ENCODE measurements at places on chromosomes 4 and X.

DNA sequence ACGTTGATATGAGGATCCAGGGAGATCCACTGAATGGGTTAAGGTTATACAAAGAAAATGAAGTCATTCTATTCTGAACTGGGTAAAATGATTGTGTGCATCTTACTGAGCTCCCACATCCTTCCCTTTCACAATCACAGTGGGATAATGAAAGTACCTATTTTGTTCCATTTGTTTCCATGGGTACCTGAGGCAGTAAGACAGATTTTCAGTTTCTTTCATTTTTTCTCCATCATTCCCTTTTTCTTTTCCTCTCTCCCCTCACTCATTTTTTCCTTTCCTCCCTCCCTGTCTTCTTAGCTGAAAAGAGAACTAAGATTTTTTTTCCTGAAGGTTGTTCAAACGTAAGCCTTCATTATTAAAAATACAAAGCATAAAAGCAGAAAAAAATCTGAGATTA, 4.6 kb downstream of the GRIA2 start:
- DNase-seq, result no peak

- DNase-seq, result no peak
These were observed 80.1 kb upstream of the STIM2 start for GRCh38 chr4:26780539-26780938.

- DNase-seq, result no peak
These were observed 191.4 kb downstream of the SPRY1 start for GRCh38 chr4:123587983-123588494.

DNA sequence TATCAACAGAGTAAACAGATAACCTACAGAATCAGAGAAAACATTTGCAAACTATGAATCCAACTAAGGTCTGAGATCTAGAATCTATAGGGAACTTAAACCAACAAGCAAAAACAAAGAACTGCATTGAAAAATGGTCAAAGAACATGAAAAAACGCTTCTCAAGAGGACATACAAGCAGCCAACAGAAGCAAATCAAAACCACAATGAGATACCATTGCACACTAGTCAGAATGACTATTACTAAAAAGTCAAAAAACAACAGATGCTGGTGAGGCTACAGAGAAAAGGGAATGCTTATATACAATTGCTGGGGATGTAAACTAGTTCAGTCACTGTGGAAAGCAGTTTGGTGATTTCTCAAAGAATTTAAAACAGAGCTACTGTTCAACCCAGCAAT, 255.7 kb downstream of the TMEM47 start:
- no peak for DNase-seq

- DNase-seq, result no peak
These were observed 69.9 kb downstream of the CHIC2 start for GRCh38 chr4:53994382-53995102.

DNA sequence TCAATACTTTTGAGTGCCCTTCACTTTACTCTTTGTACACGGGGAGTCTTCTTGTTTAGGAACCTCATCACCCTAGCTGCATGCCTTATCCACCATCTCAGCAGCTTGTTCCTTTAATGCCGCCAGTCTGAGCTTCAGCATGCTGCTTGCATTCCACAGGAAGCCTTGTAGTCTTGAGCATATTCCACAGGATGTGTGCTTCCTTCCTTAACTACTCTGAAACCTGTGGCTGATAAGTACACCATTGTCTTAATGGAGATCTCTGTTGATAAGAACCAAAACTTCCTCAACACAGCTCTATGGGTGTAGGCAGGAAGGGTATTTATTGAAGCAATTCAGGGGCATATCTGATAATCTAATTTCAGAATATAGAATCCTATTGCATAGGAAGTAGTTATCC, 24.4 kb upstream of the CCNI start:
- DNase-seq, result no peak

- no peak for DNase-seq
These were observed 27.9 kb downstream of the SLAIN2 start for GRCh38 chr4:48369248-48369647.

DNA sequence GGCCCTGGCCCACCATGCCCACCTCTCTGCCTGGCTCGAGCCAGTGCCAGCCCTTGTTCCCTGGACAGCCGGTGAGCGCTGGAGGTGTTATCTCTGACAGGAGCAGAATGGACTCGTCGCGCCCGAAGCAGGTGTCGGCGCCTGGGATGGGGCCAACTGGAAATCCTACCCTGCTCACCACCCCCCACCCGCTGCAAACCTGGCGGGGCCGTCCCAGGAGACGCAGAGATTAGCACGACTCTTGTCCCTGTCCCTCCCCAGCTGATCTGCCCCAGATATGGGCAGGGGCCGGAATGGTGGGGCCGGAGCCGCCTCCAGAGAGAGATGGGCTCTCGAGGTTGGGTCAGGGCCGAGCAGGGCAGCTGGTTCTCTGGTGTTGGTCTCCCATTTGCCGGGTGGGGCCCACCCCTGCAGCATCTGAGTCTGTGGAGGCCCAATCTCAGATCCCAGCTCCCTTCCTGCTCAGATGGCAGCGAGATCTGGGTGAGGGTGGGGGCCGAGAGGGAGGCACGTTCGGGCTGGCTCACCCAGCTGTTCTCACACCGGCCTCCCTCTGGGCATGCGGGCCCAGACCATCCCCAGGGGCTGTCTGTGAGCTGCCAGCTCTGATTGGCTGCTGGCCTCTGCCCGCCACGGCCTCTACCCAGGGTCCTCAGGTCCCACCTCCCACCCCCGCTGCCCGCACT, 20.1 kb upstream of the FGFR3 start:
- DNase-seq, result no peak

DNA sequence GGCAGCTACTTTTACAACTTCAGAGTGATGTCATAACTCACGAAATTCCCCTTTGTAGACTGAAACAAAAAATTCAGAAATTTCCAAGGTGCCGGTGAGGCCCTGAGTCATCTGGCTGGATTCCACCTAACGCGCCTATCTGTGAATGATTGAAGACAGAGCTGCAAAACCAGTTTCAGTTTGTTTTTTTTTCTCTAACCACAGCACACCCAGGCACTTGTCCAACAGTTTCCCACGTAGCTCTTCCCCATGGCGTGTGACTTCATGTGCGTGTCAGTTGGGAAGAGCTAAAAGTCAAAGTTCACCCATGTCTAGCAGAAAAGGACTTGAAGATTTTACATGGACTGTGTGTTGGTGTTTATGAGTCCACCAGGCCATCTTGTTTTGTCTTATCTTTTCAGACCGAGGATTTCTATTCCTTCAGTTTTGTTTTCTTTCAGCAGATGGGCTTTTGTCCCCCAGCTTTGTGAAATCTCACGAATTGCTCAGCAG, 16.4 kb downstream of the TCEANC start:
- no peak for DNase-seq

DNA sequence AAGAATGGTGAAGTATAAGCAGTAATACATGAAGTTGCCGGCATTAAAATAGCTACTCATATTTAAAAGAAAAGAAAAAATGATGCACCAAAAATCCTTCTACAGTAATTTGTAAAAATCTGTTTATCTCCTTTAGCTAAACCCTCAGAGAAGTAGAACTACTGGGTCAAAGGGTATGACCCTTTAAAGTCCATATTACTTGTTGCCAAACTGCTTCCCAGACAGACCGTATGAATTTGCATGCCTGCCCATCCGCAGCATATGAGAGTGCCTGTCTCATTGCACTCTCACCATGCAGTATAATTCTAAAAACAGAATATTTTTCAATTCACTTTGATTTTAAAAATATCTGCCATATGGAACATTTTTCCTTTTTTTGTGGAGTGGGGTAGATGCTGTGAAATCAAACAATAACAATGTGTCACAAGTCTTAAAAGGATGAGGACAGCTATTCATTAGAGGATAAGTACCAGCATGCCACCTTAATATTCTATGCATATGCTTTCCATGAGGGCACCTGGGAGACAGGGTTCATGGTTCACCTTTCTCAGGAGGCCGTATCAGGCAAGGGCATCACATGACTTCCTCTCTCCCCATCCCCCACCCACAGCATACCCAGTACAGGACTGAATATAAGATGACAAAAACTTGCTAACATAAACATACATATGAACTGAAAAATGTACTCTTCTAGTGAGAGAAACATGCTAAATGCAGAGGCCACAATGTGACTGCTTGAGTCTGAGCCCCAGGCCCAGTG, 17.8 kb downstream of the ZDHHC9 start:
- no peak for DNase-seq

GRCh38 chrX:24099394-24099793, 44.6 kb downstream of the EIF2S3 start:
- no peak for DNase-seq

GRCh38 chr4:46389301-46389775, 590 bp downstream of the GABRA2 start:
- no peak for DNase-seq

DNA sequence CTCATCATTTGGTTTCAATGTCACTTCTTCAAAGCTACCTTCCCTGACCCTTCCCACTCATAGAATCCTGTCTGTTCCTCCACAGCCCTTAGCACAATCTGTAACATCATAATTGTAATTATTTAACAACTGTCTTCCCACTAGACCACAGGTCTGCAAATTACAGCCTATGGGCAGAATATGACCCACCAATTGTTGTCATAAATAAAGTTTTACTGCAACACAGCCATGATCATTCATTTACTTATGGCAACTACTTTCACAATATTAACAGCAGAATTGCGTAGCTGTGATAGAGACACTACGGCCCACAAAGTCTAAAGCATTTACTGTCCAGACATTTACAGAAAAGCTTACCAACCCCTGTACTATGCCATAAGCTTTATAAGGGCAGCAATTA, 15.9 kb downstream of the USP46 start:
- DNase-seq, result no peak

- DNase-seq, result no peak
These were observed 246.8 kb downstream of the SNCA start for GRCh38 chr4:89590128-89590527.

DNA sequence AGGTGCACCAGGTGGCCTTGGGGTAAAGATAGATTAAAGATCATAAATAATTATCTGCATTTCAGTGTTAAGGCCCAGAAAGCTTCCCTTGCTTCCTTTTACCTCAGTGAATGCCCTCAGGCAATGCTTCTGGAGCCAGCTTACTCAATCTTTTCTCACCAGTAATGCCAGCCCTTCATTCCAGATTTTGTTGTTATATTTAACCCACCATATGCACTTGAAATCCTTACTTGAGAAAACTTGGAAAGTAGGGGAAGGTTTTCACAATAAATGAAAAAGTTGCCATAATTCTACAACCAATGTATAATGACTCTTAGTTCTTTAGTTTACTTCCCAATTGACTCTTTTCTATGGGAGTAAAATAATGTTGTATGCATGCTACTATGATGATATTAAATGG, 17.1 kb upstream of the PBDC1 start:
- DNase-seq, result no peak

DNA sequence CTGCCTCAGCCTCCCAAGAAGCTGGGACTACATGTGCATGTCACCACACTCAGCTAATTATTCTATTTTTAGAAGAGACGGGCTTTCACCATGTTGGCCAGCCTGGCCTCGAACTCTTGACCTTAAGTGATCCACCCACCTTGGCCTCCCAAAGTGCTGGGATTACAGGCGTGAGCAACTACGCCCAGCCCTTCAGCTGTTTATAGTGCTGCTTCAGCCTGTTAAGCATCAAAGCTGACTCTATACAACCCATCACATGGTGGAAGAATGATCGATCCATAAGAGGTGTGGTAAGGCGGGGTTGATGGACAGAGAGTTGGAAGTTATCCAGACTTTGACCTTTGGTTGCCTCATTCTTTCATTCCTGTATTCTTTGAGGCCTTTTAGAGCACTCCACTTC, 56.2 kb upstream of the RAPGEF2 start:
- DNase-seq, result no peak

DNA sequence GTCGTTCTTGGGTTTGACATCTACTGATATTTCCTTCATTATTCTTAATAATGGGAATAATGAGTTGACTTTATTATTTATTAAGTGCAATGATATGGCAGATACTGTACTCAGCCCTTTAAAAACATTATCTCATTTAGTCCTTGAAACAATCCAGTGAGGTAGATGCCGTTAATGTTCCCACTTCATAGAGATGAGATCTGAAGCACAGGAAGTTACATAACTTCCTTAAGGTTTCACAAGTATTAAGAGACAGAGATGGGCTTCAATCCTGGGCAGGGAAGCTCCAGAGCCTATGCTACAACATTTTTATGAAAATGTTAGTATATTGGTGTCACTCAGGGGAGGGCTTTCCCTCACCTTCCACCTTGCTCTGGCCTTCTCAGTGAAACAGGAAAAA, 9.7 kb upstream of the KLHL13 start:
- DNase-seq, result no peak

GRCh38 chrX:31500921-31501320, 429.1 kb upstream of the FTHL17 start:
- no peak for DNase-seq

- DNase-seq, result no peak
These were observed 81.9 kb downstream of the ATP11C start for GRCh38 chrX:139850968-139851367.

DNA sequence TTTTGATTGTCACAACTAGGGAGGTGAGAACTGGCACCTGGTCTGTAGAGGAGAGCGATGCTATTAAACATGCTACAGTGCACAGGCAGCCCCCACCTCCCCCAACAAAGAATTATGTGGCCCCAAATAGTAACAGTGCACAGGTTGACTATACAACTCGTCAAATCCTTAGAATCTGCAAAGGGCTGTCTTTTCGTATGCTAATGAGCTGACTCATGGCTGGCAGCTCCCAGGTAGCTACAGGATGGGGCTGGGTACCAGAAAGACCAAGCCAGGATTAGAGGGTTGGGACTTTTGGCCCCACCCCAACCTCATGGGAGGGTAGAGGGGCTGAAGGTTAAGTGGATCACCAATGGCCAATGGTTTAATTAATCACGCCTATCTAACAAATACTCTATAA, 104.7 kb upstream of the SORBS2 start:
- DNase-seq, result no peak

DNA sequence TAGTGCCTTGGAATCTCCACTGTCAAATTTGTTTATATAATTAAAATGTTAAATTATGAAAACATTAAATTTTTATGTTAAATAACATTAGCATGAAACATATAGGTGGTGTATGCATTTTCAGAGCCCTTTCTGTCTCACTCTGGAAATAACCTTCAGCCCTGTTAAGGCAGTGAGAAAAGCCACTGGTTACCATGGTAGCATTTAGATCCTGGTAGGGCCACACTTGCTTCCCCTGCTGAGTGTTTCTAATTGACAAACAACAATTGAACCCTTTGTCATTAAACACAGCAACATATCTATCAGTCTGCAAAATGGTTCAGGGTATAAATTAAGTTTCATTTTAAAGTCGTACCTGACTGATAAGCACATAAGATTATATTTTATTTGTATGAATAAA, 63.5 kb downstream of the PDK3 start:
- DNase-seq, result no peak

DNA sequence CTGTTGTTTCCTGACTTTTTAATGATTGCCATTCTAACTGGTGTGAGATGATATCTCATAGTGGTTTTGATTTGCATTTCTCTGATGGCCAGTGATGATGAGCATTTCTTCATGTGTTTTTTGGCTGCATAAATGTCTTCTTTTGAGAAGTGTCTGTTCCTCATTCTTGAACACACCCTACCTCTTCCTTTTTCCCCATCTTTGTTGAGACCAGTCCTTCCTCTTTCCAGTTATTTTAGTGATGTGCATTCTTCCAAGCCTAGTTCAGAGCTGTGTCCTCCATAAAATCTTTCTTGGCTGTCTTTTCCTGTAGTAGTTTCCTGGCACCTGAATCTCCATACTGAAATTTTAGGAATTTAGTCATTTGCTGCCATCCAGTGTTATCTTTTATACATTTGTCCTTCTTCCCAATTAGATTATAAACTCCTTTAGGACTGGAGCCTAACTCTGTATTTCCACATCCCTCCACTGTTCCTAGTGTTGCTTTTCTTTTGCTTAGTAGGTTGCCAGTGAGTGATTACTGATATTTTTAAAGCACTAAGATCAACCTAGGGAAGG, 11.4 kb downstream of the FHIP1A start:
- DNase-seq, result no peak

- DNase-seq, result peak; percentile 28
These were observed 770 bp downstream of the SMAD1 start for GRCh38 chr4:145482209-145483037.

All from cortex of kidney (tissue), 1 donor.